ENCODE measurements at places on chromosomes 2 and 18.

- DNase-seq: peak; percentile 65
These were observed 530.7 kb downstream of the TMEM182 start for GRCh38 chr2:103292573-103292972.

DNA sequence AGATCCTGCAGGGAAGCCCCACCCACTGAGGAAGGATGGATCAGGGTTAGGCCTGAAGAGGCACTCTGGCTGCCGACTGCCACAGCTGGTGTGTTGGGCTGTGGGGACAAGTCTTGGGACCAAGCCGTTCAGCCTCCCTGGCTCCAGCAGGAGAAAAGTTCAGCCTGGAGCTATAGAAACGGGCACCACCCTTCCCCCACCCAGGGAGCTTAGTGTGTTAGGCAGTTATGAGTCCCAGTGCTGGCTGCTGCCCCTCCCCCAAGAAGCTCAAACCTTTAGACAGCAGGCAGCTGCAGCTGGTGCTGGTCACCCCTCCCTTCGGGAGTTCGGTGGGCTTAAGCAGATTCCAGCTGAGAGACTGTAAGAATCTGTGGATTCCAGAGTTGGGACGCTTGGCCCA lies 447.1 kb upstream of the HS6ST1 start:
- no peak for DNase-seq

- no peak for DNase-seq
These were observed 40.0 kb downstream of the COL4A3 start for GRCh38 chr2:227204452-227204851.

- no peak for DNase-seq
These were observed 109.9 kb upstream of the COPS8 start for GRCh38 chr2:236975766-236976165.

DNA sequence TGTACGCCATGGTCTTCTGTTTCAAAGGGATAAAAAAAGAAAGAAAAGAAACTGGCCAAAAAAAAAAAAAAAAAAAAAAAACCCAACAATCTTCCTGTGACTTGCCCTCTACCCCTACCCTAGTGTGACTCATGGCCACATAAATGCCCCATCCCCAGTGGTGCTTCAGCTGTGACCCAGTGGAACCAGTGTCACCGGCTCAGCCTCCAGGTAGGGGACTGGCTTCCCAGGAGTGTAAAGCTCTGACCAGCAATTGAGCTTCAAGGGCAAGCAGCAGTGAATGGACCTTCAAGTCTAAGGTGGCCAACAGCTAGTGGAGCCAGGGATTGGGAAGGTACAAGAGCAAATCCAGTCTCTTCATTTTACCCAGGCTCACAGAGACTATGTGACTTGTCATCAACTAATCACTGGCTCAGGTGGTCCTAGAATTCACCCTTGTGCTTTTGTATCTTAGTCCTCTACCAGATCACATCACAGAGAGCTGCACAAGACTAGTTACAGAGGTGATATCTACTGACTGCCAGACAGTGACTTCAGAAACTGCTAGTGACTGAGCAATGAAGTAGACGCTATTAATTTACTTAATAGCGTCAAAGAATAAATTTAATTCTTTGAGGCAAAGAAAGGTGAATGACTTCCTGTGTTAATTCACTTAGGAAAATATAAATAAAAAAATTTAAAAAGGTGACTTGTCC lies 1.3 kb upstream of the TGFBRAP1 start:
- peak; percentile 65 for DNase-seq

GRCh38 chr2:100625717-100626116 lies 62.9 kb downstream of the PDCL3 start:
- no peak for DNase-seq

DNA sequence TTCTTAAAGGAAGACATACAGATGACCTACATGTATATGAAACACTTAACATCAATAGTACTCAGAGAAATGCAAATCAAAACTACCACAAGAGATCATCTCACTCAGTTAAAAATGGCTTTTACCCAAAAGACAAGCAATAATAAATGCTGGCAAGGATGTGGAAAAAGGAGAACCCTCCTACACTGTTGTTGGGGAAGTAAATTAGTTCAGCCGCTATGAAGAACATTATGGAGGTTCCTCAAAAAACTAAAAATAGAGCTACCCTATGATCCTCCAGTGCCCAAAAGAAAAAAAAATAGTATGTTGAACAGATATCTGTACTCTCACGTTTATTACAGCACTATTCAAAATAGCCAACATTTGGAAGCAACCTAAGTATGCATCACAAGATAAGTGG lies 1579.4 kb upstream of the TMEFF2 start:
- DNase-seq: no peak

GRCh38 chr2:136305517-136306192 lies 187.7 kb upstream of the CXCR4 start:
- DNase-seq: no peak

DNA sequence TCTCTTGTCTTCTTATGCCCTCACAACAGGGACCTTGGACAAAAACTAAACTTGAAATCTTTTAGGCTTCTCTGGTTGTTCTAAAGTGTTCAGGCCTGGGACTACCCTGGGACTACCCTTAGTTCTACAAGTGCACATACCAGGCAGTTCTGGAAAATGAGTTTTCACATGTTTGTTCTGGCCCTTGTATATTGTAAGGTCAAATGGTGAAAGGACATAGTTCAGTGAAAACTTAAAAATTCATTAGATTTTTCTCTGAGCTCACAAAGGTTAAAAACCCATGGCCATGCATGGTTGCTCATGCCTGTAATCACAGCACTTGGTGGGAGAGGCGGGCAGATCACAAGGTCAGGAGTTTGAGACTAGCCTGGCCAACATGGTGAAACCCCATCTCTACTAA lies 875.5 kb upstream of the FAM98A start:
- no peak for DNase-seq

DNA sequence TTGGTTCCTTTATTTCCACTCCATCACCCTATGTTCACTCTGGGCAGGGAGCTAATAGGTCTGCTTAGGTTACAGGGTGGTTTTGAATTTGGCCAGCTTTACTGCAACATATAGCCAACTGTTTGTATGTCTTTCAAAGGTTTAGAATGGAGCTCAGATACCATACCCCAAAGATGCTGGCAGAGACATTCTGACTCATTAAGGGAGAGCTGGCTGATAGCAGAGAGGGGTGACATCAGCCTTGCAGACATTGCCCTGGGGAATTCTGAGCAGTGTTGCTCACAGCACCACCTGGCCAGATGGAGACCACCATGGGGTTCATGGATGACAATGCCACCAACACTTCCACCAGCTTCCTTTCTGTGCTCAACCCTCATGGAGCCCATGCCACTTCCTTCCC lies 2.1 kb downstream of the PROKR1 start:
- no peak for DNase-seq

- peak; percentile 42 for DNase-seq
These were observed 655 bp downstream of the RND3 start for GRCh38 chr2:150486539-150487484.

- no peak for DNase-seq
These were observed 54.9 kb downstream of the LIPG start for GRCh38 chr18:49616618-49617328.

DNA sequence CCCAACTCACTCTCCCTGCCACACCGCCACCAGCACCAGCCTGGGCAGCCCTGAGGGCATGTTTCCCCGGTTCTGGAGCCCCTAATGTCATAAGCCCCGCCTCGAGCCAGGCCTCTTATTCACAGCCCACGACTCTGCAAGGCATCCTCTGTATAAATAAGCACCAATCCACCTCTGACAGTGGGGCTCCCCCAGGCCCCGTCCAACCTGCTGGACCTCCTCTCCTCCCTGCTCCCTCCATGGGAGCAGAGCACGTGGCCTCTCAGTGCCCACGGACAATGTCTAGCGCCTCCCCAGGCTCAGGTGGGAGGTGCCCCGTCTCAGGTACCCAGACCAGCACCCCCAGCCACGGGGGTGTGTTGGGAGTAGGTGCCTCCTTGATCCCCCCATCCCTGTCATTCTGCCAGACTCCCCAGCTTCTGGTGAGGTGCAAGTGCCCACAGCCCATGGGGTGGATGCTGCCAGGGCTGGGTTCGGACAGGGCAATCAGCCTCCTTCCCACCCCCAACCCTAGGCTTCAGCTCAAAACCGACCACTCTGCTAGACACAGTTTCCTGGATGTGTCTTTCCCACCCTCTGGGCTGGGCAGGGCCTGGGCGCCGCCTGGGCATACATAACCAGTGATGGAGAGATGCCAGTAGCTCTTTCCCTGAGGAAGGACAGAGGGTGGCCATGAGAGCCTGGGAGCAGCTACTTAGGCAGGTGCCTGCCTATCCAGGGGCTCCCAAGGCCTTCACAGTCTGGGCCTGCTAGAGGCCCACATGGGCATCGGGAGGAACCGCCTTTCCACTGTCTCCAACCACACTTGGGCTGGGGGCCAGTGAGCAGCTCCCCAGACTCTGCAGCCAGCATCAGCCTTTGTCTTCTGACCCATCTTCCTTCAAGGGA lies 1.6 kb upstream of the ADRA2B start:
- peak; percentile 72 for DNase-seq

- DNase-seq: no peak
These were observed 29.3 kb upstream of the ZNF385B start for GRCh38 chr2:179890666-179891065.

GRCh38 chr2:230703514-230703913 lies 9.1 kb upstream of the CAB39 start:
- DNase-seq: no peak

DNA sequence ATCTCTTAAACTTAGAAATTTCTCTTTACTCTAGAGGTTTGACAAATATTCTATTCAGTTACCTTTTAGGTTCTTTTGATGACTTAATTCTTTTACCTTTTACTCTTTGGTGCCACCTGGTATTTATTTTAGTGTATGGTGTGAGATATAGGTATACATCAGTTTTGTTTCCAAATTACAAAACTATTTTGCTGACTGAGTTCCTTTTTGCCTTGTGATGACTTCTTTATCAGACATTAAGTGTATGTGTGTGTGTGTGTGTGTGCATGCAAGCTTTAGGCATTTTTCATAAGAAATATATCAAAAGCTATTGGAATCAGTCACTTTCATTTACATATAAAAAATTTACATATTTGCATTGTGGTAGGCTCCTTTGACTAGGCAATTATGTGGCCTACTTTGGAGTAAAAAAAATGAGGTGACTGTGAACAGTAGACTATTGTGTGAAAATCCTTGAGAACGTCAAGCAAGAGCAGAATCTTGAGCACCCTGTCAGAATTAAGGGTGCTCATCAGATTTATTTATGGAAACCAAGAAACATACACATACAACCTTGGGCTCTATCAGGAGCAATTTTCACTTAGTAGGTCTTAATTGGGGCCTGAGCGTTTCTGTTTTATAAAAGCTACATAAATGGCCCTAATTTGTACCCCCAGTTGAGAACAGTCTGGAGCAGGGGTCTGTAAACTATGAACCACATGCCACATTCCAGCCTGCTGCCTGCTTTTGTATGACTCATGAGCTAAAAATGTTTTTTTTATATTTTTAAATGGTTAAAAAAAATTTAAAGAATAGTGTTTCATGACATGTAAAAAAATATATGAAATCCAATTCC lies 415.9 kb downstream of the SLC4A3 start:
- DNase-seq: no peak
